ENCODE measurements at places on chromosomes 3 and 15.

DNA sequence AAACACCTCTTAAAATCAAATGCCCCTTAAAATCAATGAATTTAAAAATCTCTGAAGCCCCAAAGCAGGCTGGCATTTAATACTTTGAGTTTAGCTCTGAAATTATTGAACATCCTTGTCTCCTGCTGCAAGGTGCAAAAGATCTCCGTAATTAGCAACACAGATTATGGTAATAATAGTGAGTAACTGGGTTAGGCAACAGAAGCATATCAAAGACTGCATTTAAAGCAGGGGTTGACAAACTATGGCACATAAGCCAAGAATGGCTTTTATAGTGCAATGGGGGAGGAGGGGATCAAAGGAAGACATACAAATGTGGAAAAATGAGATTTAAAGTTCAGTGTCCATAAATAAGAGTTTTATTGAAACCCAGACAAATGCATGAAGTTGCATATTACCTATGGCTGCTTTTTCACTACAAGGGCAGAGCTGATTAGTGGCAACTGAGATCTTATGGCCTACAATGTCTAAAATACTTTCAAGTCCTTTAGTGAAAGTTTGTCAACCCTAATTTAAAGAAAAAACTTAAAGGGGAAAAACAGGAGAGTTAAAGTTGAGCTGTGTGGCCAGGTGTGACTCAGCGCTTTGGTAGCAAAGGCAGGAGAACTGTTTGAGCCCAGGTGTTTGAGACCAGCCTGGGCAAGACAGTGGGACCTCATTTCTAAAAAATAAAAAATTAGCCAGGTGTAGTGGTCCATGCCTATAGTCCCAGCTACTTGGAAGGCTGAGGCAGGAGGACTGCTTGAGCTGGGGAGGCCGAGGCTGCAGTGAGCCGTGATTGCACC is 157.6 kb downstream of the TBL1XR1 start:
- DNase-seq: no peak

DNA sequence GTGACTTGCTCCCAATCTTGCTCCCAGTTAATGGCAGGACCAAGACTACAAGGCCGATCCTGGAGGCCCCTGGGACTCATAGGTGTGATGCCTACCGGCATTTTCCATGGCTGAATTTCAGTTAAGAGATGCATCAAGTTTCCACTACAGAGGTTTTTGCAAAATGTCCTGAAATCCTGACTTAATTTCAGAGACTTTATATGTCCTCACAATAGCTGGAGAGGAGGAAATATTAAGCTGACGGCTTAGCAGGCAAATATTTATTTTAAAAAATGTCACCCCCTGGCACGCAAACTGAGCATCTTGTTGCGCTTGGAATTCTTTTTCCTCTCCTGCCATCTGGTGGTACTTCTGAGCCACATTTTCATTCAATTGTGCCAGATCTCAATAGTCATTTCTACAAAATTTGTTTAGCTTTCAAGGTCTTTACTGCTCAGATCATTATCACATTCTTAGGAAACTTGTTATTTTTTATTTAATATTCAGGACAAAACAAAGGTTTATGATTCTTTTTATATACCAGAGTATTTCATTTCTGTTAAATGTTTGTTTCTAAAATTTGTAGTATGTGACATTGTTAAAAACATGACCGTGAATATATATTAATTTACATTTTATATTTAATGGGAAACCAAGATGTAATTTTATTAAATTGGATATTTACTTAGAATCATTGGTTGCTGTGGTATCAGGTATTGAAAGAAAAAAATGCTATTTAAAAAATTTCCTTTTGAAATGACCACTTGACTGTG is 189.2 kb upstream of the THRB start:
- peak; percentile 50 for DNase-seq

DNA sequence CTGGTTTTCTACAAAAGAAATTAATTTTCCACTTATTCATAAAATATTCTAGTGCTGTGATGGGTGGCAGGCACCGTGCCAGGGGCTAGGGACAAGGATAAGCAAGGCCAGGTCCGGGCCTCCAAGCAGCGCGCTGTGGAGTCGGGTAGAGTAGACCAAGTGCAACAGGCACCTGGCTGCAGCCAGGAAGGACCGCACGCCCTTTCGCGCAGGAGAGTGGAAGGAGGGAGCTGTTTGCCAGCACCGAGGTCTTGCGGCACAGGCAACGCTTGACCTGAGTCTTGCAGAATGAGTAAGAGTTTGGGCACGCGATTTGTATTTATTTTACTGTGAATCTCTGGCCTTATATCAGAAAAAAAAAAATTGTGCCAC is at the start of gene CASR:
CASR (plus strand) TSS at position 148 of the 372 bp plus-strand sequence. CDS start 70,522 bp downstream, outside the sequence.
- DNase-seq: no peak

GRCh38 chr3:185350841-185351240 is 12.1 kb upstream of the MAP3K13 start:
- no peak for DNase-seq

DNA sequence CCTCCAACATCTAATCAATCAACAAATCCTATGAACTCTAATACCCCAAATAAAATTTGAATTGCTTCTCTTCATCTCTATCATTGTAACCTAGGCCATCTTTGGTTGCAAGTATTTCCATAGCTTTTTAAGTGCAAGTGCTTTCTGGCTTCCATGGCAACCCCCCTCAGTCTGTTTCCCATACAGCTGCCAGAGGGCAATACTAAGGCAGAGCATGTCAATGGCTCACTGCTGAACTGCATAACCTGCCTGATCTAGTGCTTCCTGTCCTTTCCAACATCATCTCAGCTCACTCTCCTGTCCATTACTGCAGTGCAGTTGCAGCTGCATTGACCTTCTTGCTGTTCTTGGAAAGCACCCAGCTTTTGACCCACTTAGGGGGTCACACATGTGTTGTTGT is 198.4 kb downstream of the WNT5A start:
- no peak for DNase-seq

DNA sequence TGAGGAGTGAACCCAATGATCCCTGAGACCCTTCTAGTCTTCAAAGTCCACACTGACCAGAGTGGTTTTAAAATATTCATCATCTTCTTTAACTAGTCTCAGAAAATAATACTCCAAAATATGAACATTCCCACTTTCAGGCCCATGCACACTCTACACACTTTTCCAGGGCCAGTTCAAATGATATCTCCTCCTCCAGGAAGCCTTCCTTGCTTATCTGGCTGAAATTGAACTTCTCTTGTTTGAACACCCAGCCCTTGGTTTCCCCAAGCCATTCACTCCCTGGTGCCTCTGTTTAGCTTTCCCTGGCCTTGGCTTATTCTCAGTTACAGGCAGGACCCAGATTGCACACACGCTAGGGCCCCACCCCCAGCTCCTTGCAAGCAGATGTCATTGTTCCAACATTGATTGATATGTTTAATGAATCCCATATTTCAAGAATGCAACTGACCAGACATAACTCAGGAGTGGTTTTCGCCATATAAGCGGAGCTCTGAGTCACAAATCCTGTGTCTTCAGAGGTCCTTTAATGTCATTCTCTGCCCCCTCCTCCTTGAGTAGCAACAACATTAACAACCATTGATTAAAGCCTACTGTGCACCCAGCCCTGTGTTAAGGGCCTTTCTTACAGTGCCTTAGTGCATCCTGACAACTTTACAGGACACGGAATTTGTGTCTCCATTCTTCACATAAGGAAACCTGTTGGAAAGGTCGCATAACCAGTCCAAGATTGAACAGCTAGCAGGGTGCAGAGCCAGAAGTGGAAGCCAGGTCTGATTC is 2.1 kb downstream of the ITGA11 start:
- DNase-seq: no peak

GRCh38 chr15:45225506-45226273 is 26.3 kb upstream of the SLC28A2 start:
- no peak for DNase-seq

DNA sequence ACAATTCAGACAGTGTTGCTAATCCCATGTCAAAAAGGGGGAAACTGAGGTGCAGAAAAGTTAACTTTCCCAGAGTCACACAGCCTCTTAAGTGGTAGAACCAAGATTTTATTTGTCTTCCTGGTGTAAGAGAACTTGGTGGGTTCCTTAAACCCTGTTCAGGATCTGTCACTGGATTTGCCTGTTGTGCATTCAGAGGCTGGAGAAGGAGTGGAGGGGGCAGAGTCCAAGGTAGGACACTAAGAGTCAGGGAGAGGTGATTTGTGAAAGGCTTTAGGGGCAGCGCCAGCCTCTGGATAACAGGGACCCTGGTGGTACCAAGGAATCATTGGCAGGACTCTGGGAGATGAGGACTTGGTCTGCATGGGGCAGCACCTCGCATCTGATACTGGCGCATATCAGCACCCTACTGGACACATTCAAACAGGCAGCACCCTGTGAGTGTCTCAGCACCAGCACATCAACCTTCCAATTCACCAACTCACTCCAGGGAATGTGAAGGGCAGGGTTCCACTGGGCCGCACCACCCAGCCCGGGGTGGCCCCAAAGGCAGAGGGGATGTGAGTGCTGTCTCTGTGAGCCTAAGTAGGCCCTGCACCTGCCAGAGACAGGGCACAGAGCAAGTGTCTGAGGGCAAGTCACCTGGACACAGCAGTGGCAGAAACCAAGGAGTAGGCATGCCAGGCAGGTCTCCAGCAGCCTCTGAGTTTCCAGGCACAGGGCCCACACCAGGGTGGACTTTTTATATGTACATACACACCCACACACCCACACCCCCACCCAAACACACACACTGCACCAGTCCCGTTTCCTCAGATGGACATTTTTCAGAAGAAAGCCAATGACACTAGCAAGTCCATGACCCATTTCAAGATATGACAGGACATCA is 71.6 kb downstream of the LIPC start:
- no peak for DNase-seq

DNA sequence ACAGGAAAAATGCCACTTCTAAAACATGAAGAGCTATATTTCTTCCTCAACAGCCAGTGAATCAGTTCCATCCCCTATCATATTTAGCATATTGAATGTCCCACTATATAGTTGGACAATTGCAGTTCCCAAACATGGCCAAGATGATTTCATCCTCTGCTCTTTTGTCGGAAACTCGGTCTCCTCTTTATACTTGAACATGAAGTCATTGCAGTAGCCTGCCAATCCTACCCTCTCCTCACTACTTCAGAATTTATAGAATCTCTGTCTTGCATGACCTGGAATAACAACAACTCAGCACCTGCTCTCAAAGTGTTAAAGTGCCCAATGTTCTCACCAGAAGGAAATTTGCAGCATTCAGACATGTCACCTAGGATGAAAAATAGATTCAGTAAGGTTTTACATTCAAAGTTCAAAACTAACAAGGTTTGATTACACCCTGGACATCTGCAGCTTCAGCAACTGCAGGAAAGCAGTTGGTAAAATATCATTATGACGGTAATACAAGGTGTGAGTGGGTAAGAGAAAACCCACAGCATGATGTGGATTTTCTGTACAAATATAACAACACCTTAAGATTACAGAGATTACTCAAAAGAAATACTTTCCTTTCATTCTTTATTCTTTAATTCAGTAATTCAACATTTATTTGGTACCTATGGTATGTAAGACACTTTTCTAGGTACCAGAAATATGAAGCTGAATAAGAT is 52.5 kb downstream of the TP63 start:
- no peak for DNase-seq

DNA sequence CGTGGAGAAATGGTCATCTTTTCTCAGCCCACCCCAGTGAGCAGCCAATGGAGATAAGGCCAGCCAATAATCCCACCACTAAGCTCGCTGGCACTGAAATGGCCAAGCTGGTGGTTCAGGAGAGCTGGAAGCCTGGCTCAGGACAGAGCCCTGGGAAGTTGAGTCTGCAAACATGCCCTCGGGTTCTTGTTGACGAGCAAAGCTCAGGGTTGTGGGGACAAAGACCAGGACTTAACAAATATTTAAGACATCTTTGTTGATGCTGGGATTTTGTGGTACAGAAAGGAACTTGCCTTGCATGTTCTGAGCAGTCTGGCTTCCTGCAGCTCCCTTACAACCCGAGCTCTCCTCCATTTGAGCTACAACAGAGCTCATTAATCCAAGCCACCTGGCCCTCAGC is 4.4 kb downstream of the FAH start:
- no peak for DNase-seq

- DNase-seq: no peak
Observed at GRCh38 chr15:57335719-57336118, 40.6 kb upstream of the CGNL1 start.

DNA sequence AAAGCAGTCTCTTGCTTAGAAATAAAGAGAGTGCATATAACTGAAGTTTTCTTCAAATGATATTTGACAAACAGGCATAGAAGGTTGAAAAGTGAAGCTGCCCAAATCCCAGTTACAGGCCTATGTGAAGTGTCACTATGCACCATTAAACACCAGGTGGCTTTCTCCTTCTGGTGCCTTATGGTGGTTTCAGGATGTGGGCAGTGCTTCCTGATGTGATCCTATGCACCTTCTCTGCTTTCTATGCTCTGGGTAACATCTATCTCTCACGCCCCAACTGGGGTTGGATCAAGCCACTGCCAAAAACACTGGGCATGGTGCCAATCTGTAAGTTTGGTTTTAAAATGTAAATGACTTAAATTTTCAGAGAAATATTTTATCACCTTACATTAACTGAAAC is 744.7 kb downstream of the TUSC7 start:
- no peak for DNase-seq

GRCh38 chr15:91881569-91882297 is 28.2 kb downstream of the SLCO3A1 start:
- no peak for DNase-seq

- no peak for DNase-seq
Observed at GRCh38 chr3:13037458-13038117, 35.6 kb downstream of the IQSEC1 start.

Measured in HS-5 (cell line).